ENCODE measurements at places on chromosomes 7 and 10.

- no peak for DNase-seq
Measured at GRCh38 chr7:664402-664775, 62.1 kb upstream of the DNAAF5 start.

DNA sequence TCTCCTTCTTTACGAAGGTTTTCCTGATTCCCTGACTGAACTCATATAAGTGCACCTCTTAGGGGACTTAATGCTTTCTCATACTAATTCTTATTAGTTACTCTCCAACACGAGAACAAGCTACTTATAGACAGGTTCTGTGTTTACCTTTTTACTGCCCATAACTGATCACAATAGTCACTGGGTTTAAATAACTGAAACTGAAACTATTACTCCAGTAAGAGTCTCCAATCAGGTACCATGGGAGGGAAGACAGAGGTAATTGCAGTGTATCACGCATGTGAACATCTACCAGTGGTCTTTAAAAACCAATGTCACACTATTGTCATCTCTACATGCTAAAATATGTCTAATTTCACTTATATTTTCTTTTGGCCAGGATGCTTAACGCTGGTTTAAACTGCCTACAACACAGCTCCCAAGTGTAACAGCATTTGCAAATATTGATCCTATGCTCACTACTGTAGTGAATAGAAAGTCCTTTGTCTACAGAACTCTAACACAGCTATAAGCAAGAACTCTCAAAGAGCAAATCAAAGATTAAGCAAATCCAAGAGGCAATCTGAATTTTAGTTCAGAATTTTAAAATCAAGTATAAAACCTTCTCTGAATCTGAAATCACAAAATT, 3.6 kb downstream of the GDI2 start:
- DNase-seq: no peak

DNA sequence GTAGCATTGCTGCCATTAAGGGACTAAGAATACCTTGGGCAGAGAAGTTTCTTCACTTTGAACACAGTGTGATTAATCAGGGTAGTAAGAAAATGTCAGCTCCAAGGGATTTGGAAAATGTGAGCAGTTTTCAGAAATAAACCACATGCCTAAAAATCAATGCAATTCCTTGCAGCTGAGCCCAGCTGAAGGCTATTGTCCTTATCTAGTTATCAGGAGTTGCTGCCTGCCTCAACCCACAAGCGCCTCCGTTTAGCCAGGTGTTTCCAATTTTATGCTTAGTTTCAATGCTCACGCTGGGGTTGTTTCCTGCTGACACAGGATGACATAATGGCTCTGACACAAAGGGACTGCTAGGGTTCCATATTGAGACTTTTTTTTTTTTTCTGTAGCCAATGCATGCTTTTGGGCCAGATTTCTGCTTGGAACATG, 132.3 kb upstream of the ANK3 start:
- no peak for DNase-seq

GRCh38 chr7:129213828-129214227, 11.0 kb upstream of the AHCYL2 start:
- DNase-seq: no peak

- DNase-seq: no peak
Measured at GRCh38 chr10:29377333-29377961, 88.6 kb downstream of the LYZL1 start.

DNA sequence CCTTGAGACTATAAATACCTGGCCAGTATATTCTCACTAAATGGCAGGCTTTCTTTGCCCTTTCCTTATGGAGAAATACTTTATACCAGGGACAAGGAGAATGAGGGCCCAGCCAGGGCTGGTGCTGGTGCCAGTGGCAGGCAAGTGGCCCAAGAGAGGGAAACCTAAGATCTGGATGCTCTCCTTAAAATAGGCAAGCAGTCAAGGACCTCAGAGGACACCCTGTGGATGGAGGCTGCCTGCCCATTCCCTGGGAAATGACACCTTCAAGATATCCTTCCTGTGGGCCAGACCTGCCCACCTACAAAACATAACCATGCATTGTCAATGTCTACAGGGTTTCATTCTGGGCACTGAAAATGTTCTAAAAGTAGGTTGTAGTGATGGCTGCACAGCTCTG, 29.1 kb downstream of the POLR3A start:
- DNase-seq: no peak
